Activated CD8-positive, alpha-beta memory T cell treated with anti-CD3 and anti-CD28 coated beads for 48 hours (primary cell): ENCODE measurements at places on chromosomes 13 and 19.

GRCh38 chr13:41122838-41123237 is 9.8 kb downstream of the KBTBD6 start:
- DNase-seq: no peak

- DNase-seq: no peak
Measured at GRCh38 chr19:17950310-17951156, 16.4 kb upstream of the KCNN1 start.

GRCh38 chr19:49881672-49882394 is 4.3 kb downstream of the TBC1D17 start:
- no peak for DNase-seq

DNA sequence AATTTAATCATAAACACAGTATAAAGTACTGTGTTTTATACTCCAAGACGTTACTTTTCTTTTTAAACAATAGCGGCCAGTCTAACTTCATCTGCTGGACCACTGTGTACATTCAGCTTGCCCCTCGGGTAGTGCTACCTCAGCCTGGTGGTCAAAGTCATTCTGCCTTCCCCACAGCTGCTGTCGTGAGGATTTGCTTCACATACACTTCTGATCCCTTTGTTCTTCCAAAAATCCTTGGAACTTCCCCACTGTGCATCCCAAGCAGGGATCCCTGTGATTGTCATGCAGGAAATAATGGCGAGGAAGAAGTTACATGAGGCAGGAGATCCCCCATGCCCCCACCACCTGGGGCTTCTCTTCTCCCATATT is 234.9 kb upstream of the STARD13 start:
- DNase-seq: no peak

GRCh38 chr13:59728896-59729545 is 434.7 kb downstream of the DIAPH3 start:
- no peak for DNase-seq

- DNase-seq: no peak
Measured at GRCh38 chr19:10137751-10138682, 18.3 kb upstream of the EIF3G start.

GRCh38 chr19:52221831-52222375 is 32.1 kb downstream of the PPP2R1A start:
- no peak for DNase-seq

GRCh38 chr13:57865600-57866294 is 234.2 kb downstream of the PCDH17 start:
- no peak for DNase-seq

DNA sequence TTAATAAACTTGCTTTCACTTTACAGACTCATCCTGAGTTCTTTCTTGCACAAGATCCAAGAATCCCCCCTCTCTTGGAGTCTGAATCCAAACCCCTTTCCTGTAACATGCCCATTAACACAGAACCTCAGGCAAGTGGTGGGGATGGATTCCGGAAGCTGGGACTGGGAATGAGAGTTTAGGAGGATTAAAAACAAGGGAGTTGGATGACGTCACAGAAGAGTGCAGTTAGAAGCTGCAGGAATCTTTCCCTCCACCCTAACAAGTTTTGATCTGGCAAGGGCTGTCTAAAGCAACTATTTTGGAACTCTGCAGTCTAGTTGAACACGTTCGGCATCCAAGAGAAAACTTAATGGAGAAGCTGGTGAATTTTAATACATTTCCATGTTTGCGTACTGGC is 48.2 kb upstream of the PEPD start:
- DNase-seq: no peak

GRCh38 chr13:61021838-61022237 is 393.8 kb downstream of the PCDH20 start:
- no peak for DNase-seq

DNA sequence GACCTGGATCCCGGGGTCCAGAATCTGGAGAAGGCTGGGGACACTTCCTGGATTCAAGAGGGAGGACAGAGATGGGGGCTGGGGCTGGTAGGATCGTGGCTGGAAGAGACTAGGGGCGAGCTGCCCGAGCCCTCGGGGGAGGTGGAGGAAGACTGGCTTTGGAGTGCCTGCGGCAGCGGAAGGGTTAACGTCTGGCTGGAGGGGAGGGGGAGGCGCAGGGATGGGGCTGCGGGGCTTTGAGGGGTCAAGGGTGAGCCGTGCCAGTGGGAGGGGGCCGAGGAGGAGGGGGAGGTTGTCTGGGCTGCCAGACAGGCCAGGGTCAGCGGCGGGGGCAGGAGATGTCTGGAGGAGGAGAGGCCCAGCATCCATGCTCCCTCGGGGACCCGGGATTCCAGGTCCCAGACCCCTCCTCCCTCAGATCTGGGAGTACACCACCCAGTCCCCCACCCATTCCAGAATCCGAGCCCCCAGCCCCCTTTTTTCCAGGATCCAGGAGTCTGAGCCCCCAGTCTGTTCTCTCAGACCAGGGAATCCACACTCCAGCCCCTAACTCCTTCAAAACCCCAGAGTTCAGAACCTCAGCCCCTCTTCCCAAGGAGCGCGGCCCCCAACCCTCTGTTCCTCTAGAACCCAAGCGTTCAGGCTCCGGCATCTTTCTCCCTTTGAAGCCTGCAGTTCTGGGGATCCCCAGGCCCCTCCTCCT is 3.2 kb upstream of the SPACA6 start:
- no peak for DNase-seq

DNA sequence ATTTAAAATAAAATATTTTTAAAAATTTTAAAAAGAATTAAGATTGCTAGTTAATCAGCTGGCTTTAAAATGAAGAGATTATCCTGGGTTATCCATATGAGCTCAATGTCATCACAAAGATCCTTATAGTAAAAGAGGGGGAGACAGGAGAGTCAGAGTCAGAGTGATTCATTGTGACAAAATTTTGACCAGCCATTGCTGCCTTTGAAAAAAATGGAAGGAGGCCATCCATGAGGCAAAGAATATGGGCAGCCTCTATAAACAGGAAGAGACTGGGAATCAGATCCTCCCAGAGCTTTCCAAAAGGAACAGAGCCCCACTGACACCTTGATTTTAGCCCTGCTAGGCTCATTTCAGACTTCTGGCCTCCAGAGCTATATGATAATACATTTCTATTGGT is 9.3 kb upstream of the RUBCNL start:
- no peak for DNase-seq

DNA sequence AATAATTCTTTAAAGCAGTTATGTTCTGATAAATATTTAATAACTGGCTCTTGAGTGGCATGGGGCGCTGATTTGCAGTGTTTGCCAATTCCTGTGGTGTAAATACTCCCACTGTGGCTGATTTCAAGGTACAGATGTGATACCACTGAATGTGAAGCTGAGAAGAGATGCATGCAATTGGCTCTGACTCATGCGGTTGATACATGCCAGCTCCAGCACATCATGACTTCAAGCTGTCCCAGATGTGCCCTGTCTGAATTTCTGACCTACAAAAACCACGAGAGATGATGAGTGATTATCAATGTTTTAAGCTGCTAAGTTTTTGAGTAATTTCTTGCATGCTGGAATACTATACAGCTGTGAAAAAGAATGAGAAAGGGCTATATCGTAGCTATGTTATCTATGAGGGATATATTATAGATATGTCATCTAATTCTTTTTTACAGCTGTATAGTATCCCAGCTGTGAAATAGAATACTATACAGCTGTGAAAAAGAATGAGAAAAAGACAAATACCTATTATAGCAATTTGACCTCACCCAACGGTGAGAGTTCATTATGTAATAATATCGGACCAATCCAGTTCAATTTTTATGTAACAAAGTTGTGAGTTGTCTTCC is 7.6 kb upstream of the ACSBG2 start:
- no peak for DNase-seq

GRCh38 chr13:99859178-99860177 is 112.1 kb downstream of the ZIC5 start:
- DNase-seq: peak; percentile 62

DNA sequence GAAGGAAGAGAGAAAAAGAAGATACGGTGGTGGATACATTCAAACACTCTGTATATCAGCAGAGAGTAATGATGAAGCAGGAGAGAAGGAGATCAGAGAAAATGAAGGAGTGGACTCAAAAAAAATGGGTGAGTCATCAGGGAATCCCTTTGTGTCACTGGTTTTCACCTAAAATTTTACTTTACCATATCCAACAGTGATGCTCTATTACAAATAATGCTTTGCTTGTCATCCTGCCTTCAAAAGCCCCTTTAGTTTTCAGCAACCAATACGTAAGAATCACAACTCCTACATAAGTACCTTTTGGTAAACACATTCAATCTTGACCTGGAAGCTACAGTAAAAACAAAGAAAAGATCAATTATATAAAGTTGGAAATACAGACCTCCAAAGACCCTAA is 88.8 kb downstream of the ENOX1 start:
- no peak for DNase-seq

GRCh38 chr19:18865973-18866799 is 29.8 kb downstream of the CERS1 start:
- DNase-seq: peak; percentile 40

DNA sequence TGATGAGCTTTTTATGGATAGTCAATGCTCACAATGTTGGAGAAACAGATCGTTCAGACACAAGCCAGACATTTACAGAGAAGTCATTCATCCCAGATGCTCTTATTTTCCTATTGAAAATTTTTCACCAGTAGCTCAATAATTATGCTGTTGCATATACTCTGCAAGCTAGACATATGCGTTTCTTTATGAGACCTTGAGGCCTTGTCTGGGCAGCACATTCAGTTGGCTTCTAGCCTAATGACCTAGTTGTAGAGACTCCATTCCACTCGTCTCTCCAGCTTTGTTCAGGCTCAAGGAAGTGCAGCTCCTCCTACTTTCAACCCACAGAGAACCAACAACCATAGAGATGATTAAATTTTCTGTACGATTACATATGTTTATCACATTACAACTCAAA is 237.7 kb downstream of the MZT1 start:
- no peak for DNase-seq

DNA sequence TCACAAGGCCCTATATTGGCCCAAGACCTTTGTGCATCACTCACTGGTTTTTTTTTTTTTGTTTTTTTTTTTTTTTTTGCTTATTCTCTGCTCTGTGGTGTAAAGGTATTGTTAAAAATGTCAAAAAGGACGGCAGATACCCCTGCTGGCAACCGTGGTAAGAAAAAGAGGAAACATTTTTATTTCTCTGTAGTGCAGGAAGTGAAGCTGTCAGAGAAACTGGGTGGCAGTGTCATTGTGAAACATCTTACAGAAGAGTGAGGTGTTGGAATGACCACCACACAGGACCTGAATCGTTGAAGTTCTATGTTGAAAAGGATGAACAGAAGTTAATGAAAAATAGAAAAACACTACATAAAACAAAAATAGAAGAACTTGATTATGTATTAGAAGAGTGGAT is 346.4 kb downstream of the FGF9 start:
- DNase-seq: no peak

DNA sequence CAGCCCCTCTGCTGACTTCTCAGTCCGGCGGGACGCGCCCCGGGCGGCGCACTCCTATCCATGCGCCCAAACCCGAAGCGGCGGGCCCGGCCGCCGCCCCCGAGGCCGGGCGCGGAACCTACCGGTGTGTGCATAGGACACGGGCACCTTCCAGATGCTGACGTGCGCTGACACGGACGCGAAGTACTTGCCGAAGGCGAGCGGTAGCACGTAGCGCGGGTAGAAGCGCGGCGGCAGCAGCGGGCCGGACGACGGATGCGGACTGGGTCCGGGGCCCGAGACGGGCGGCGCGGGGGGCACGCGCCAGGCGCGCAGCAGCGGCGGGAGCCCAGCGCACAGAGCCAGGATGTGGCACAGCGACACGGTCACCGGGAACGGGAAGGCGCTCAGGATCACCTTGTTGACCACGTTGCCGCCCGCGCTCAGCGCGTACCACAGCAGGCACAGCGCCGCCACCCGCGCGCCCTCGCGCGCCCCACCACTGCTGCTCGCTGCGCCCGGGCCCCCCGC is 338 bp downstream of the SLC35E1 start:
- DNase-seq: no peak

DNA sequence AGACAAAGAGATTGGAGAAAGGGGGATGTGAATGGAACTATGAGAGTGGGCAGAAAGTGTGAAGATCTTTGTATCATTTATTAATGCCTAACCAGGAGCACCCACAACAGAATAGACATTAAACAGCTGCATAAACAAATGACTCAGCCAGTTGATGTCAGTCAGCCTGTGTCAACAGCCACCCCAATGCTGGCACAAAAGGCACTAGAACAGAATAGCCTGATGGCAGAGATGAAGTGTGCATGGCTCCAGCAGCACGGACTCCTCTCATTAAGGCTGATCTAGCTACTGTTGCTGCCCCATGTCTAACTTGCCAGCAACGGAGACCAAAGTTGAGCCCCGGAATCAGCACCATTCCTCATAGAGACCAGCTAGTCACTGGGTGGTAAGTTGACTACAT is 7.8 kb downstream of the CPB2 start:
- DNase-seq: no peak

DNA sequence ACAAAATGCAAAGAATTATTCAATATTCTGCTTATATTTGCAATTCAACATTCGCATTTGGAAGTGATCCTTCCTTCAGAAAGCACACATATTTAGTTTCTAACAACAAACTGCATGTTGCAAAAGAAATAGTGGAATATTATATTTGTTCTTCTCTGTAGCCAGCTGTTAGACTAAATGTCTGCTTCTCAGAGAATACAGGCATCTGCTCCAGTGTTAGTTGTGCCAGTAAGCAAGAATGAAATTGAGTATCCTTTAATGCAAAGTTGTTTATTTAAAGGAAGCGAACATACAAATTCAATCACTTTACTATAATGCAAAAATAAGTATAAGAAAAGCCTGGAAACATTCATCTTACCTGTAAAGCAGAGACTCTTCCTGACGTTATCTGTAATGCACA is 663 bp downstream of the SLITRK6 start:
- no peak for DNase-seq

- no peak for DNase-seq
Measured at GRCh38 chr13:62356977-62357376, 941.3 kb upstream of the PCDH20 start.

DNA sequence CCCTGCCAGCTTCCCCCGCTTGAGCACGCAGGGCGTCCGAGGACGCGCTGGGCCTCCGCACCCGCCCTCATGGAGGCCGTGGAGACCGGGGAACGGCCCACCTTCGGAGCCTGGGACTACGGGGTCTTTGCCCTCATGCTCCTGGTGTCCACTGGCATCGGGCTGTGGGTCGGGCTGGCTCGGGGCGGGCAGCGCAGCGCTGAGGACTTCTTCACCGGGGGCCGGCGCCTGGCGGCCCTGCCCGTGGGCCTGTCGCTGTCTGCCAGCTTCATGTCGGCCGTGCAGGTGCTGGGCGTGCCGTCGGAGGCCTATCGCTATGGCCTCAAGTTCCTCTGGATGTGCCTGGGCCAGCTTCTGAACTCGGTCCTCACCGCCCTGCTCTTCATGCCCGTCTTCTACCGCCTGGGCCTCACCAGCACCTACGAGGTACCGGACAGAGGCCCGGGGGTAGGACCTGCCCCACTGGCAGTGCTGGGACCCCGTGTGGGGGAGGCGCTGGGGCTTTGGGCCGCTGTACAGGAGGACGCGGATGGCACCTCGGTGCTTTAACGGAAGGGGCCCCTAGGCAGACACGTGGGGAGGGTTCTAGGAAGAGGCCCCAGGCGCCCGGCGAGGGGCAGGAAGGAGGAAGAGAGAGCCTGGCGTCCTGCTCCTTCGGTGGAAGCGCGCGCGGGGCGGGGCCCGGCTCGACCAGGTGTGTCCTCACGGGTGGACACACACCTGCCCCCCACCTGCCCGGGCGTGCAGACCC is 681 bp downstream of the SLC5A5 start:
- no peak for DNase-seq
